NAMALWA (cell line): ENCODE measurements at places on chromosomes 2 and 18.
A peak's percentile ranks its signal among the peaks of the same experiment; 100 is the strongest.

GRCh38 chr2:164599954-164600589, 21.2 kb downstream of the GRB14 start:
- peak; percentile 83 for DNase-seq

- DNase-seq, result no peak
Observed at GRCh38 chr2:85998071-85998991, 107.4 kb downstream of the POLR1A start.

GRCh38 chr2:46471-47345, at the start of gene FAM110C:
TSS of gene FAM110C (minus strand) at chr2:46505. CDS start at chr2:46385, 120 bp downstream.
- no peak for DNase-seq

GRCh38 chr2:179488563-179488962, 223.9 kb upstream of the SESTD1 start:
- no peak for DNase-seq

DNA sequence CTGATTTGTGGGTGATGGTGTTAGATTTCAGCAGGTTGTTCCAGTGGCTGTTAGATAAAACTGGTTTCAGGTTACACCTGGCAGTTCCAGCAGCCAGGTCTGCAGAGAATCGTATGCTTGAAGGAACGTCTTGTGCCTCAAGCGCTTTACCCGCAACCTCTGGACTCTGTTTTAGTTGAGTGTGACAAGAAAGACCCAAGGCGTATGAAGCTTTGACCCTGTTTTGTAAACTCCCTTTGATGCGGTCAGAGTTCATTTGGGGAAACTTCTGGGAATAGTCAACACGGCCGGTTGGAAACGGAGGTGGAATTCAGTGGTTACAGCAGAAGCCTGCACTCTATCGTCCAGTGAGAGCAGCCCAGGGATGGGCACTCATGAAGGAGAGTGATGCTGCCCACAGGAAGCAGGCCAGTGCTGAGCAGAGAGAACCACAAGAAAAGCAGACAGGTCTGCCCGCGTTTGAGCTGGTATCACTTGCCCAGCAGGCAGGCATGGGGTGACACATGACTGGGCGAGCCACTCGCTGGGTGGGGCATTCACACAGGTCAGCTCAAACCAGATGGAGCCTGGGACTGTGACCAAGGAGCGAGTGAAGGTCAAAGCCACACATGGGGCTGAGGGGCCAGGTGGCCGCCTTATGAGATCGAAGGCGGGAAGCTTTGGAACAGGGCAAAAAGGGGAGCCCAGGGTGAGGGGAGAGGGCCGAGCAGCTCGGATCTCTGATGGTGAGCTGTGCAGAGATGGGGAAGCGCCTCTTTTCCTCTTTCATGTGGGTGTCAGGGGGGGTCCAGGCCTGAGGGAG, 99.6 kb upstream of the MBOAT2 start:
- no peak for DNase-seq

DNA sequence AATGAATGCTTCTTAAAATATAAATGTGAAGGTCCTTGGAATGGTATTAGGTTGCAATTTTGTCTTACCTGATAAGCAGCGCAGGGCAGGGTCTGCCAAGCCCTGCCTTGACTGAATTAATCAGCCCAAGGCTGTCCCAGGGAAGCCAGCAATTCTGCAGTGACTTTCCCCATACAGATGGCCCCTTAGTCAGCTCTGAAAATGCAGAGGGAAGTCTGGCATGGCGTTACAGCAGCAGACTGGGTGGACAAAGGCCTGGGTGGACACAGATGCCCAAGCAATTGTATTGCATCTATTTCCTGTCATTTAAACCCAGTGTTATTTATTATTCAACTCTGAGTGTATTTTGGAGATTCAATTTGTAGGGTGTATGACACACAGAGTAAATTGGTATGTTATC, 56.6 kb upstream of the NOL4 start:
- no peak for DNase-seq

GRCh38 chr18:57561728-57562423, 24.6 kb downstream of the FECH start:
- DNase-seq, result peak; percentile 69

GRCh38 chr2:224869601-224870233, 153.6 kb upstream of the CCDC195 start:
- DNase-seq, result no peak

DNA sequence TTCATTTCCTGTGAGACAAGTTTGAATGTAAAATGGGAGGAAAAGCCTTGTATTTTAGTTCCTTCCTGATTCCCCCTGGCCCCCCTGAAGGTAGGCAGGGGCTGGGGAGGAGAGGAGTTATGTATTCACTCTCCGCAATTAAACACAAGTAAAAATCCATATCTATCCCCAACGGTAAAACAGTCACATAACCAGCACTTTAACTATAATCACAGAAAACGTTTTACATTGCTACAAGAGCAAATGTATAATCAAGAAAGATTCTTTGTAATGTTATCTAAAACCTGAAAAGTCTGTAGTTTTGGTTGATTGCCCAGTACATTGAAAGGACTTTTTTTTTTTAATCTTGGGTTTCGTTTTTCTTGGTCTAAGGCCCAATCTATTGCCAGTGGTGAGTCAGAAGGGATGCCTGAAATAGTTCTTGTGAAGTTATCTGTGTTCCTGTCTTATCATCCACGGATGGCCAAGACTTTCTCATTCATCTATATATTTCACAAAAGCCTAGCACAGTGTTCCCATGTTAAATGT, 34.5 kb upstream of the CCNYL1 start:
- DNase-seq, result no peak
